ENCODE measurements at places on chromosomes 5 and 9.
A peak's percentile ranks its signal among the peaks of the same experiment; 100 is the strongest.

DNA sequence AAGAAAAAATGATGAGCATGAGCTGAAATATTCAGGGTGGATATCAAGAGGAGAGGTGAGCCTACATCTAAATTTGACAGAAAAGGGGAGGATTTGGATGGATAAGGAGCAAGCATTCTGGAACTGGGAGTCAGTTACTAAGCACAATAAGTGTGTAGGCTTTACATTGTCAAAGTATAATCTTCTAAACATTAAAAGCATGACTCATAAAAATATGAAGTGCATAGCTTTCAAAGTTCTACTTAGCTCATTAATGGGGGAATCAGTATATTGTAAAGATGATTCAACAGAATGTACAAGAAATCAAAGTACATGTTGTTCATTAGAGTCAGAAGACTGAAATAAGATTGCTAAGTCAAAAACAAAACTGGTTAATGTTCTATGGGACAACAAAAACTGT, 248.0 kb upstream of the GAS1 start:
- no peak for DNase-seq

DNA sequence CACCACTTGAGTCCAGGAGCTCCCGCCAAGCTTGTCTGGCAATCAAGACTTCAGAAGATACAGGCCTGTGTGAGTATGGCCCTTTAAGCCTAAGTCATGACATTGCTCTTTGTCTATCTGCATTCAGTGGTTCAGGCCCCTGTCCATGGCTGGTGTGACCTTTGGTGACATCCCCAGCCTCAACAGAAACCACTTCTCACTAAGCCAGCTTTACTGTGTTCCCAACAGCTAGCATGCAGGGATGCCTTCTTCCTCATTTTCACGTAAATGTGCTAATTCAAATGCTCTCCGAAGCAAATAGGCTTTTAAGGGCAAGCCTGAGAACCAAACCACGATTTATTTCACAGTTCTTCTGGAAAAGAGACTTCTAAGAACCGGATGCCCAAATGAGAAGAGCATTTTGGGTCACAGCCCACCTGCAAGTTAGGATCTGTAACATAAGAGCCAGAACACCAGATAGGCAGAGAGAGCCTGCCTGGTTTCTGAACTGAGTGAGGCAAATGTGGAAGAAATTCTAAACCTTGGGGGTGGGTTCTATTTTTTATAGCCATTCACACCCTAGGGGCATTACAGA, 14.9 kb downstream of the CD180 start:
- peak; percentile 88 for DNase-seq

DNA sequence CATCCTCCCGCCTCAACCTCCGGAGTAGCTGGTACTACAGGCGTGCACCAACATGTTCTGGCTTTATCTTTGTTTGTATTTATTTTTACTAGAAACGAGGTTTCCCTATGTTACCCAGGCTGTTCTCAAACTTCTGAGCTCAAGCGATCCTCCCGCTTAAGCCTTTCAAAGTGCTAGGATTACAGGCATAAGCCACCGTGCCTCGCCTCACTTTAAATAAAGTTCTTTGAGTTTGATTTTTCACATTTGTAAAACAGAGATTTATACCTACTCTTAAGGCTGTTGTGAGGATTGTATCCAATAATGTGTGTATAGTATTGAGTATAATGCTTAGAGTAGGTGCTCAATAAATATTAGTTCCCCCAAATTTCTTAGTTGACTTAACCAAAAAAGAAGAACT, 75.7 kb downstream of the MEF2C start:
- DNase-seq: no peak

DNA sequence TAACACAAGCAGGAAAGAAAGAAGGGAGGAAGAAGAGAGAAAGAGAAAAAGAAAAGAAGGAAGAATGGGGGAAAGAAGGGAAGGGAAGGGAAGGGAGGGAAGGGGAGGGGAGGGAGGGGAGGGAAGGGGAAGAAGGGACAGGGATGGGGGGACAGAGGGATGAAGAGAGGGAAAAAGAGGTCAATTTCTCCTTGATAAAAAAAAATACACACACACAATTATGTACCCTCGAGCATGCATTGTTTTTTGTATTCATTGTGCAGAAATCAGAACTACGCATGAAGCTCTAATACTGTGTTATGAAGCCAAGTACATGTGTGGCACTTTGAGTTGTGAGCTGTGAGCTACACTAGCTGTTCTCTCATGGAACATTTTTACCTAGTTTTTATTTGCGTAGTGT, 274.9 kb upstream of the CDH18 start:
- DNase-seq: no peak

GRCh38 chr5:131749138-131749537, 47.7 kb downstream of the FNIP1 start:
- peak; percentile 14 for DNase-seq

GRCh38 chr5:94791829-94792228, 173.4 kb downstream of the SLF1 start:
- no peak for DNase-seq

GRCh38 chr9:95981761-95982390, 106.4 kb downstream of the ERCC6L2 start:
- no peak for DNase-seq

GRCh38 chr5:17249029-17249634, 31.7 kb downstream of the BASP1 start:
- peak; percentile 29 for DNase-seq

GRCh38 chr9:110799396-110799795, 130.8 kb downstream of the MUSK start:
- no peak for DNase-seq

- no peak for DNase-seq
Observed at GRCh38 chr5:170627271-170627670, 123.5 kb downstream of the KCNIP1 start.

- DNase-seq: no peak
Observed at GRCh38 chr5:131296213-131296672, 32.4 kb downstream of the CDC42SE2 start.

DNA sequence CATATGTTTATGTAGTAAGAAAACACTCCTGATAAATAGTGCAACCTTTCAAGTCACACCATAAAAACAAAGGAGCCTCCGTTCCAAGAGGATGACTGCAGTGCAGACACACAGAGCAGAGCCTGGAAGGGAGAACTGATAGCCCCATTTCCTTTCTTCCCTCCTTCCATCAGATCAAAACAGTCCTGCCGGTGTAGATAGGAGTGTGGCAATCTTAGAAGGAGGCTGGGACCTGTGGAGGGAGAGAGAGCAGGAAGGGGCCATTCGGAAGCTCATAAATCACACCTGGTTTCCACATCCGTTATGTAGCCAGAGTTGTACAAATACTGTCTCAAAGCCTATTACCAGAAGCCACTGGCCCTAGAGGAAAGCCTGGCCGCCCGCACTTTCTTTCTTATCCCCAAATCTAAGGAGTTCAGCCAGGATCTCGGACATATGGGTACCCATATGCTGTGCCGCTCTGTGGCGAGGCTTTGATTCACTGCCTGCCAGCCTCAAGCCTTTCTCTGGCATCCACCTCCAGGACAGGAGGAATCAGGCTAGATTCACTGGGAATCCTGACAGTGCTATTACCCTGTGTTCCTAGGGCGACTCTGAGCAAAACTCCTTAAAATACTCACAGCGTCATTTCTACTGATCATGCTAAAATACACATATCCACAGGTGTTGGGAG, 26.9 kb downstream of the DAP start:
- no peak for DNase-seq

GRCh38 chr9:33151007-33151557, 16.1 kb downstream of the B4GALT1 start:
- no peak for DNase-seq

DNA sequence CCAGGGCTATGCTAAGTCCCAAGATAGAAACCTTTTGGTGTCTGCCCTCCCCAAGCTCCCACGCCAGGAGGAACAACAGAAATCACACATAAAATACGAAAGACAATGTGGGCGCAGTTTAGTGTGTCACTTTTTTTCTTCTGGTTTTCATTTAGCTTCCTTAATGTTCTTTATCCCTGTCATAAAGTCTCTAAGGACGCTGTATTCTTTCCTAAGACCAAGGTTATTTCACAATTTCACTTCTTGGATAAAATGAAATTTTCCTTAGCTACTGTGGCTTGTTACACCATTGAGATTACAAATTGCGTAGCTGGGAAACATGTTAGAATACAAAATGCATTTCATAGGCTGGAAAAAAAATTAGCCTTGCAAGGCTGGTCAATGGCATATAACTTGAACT, 85.4 kb downstream of the GLIS3 start:
- DNase-seq: peak; percentile 26

GRCh38 chr5:80382488-80382887, 25.4 kb upstream of the ZFYVE16 start:
- DNase-seq: no peak

DNA sequence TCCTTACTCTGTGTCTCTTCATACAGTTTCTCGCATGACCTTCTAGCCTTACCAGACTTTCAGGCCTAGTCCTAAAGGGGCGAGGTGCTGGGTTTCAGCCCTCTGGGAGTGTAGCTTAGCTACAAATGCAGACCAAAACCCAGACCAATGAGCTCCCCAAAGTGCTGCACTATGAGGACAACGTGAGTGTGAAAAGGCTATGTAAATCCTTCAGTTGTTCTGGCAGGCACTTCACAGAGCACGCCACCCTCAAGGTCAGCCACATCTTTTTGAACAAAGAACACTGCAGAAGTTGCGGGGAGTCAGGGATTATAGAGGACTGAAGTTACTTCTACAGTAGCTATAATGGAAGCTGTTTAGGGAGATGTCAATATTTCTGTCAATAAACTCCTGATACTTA, 301.7 kb downstream of the MARCHF11 start:
- DNase-seq: no peak

- DNase-seq: no peak
Observed at GRCh38 chr5:103774721-103775120, 212.1 kb upstream of the NUDT12 start.

- DNase-seq: peak; percentile 94
Observed at GRCh38 chr5:65041296-65042158, 272.8 kb downstream of the CWC27 start.

- no peak for DNase-seq
Observed at GRCh38 chr5:42703238-42703637, 53.4 kb upstream of the CCDC152 start.

GRCh38 chr5:138032028-138032571, 779 bp downstream of the FAM13B start:
- DNase-seq: peak; percentile 92

GRCh38 chr9:109329638-109330258, 8.9 kb upstream of the EPB41L4B start:
- DNase-seq: no peak

- DNase-seq: peak; percentile 32
Observed at GRCh38 chr9:7405924-7406604, 393.5 kb downstream of the DMAC1 start.

- no peak for DNase-seq
Observed at GRCh38 chr5:75142566-75143136, 90.3 kb upstream of the GCNT4 start.

- DNase-seq: no peak
Observed at GRCh38 chr9:88497224-88497623, 37.8 kb upstream of the NXNL2 start.

DNA sequence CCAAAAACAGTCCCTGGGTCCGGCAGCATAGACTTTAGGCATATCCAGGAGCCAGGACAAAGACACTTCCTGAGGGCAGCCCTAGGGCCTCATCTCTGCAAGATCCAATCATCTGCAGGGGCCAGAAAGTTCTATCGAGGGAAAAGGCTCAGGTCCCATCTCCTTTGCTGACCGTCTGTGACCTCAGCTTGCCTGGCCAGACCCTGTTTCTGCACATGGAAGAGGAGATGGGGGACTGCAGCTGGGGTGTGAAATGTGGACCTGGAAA, 51.0 kb upstream of the FCN1 start:
- DNase-seq: no peak

DNA sequence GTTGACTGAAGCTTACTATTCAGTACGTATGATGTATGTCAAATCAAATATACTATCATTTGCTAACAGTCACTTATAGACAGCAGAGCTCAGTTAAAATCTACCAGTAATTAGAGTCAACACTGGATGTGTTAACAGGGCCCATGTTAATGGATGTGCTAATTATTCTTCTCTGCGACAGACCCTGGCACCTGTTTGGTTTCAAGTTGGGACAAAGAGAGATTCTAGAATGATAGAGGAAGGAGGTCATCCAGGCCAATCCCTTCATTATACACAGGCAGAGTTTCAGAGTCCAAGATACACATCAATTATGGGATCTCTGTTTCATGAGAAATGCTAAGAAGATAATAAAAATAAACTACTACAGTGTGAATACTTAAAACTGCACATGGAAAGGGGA, 615.0 kb downstream of the ZNF608 start:
- no peak for DNase-seq

DNA sequence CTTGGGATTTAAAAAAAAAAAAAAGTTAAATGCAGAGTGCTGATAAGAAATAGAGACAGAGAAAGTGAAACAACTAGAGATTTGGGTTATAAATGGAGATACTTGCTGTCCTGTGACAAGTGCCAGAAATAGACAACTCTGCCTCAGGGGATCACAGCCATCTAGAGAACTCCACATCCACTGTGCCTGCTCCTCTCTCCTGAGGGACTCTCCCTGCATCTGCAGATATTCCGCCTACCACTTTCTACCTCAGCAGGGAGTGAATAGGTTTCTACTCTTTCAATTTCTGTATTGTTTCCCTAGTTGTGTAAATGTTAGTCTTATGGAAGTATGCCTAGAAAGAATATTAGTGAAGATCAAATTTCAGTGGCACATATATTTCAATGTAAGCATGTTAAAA, 307.2 kb downstream of the HTR1A start:
- DNase-seq: no peak

GRCh38 chr9:123861086-123861755, 68.7 kb downstream of the DENND1A start:
- peak; percentile 17 for DNase-seq

DNA sequence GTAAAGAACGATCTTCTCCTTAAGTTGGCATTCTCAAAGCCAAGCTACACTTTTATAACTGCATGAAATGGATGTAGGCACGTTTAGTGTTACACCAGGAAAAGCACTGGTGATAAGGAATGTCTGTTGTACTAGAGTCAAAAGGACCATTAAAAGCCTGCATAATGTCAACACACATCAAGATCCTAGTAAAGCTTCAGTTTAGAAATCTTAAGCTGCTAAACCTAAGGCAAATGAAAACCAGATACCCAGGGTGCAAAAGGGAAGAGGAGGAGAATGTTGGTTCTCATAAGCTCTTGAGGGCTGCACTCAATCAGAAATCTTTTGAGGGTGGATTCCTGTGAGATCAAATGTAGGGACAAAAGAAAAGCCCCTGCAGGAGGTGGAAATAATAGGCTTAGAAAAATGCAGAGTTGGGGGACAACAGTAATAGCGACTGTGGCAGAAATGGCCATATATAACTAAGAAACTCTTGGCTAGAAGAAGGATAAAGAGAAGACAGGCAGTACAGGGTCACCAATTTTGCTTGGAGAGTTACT, 148.2 kb downstream of the FBXL17 start:
- no peak for DNase-seq

GRCh38 chr5:53482717-53483638, 2.5 kb downstream of the FST start:
- DNase-seq: no peak

- DNase-seq: peak; percentile 8
Observed at GRCh38 chr9:84238652-84239051, 101.9 kb downstream of the SLC28A3 start.

DNA sequence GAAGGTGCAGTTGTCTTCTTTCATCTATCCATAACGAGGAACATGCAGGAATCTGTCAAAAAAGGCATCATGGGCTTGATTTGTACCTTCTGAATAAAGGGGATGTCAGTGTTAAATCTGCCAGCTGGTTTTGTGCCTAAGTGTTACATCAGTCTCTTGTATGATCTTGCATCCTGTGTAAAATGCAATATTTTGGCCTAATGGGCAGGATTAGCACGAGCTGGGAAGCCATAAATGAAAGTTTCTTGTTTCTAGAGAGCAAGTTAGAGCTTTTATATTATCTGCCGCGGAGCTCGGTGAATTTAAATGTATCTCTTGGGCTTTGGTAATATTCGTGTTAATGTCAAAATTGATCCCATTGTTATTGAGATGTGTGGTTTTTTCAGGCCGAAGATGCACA, 526.1 kb upstream of the WWC1 start:
- no peak for DNase-seq
